ENCODE measurements at places on chromosomes 3 and 15.

GRCh38 chr3:168371846-168372245, 276.1 kb upstream of the GOLIM4 start:
- no peak for DNase-seq

DNA sequence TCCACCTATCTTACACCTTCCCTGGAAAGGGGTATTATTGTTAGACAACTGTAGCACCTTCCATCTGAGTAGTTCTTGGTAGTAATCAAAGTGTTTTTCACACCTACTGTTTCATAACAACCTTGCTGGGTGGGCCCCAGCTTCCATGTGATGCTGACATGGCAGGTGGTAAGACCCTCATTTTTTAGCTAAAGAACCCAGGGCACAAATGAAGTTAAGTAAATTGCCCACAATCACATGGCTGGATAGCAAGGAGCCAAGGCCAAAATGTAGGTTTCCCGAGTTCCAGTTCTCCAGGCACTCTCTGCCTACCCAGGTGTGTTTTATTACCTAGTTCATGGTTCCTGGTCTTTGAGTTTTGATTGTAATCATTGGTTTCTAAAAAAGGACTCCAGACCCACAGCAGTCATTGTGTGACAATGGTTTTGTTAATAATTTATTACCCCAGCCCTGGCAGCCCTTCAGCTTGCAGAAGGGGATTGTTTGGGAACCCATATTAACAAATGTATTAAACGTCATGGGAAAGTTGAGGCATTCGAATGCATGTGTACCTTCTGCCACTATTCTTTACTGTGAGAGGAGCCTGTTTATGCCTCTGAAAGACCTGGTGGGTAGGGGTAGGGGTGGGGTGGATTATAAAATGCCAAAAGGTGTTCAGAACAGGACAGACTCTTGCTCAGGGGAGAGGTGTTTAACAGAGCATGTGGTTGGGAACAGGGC, 222.2 kb upstream of the BHLHE40 start:
- no peak for DNase-seq

GRCh38 chr3:77906102-77906709, 866.3 kb downstream of the ROBO2 start:
- no peak for DNase-seq

- no peak for DNase-seq
Measured at GRCh38 chr3:50255251-50255615, 13.7 kb upstream of the SEMA3B start.

DNA sequence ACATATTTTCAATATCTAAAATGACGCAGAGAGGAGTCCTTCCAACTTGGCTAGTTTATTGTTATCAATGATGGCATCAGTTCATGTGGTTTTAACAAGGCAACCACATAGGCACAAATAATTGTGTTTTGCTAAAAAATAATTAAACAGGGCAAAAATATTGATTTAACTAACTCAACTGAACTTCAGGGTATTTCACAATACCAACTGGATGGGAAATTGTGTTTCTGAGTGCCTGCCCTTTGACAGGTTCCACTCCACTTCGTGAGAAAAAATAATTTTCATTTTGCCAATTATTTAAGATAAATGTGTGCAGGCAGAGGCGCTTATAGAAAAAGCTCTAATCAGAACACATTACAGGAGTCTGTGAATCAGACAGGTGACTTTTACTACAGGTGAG, 689.3 kb upstream of the CCDC54 start:
- no peak for DNase-seq

DNA sequence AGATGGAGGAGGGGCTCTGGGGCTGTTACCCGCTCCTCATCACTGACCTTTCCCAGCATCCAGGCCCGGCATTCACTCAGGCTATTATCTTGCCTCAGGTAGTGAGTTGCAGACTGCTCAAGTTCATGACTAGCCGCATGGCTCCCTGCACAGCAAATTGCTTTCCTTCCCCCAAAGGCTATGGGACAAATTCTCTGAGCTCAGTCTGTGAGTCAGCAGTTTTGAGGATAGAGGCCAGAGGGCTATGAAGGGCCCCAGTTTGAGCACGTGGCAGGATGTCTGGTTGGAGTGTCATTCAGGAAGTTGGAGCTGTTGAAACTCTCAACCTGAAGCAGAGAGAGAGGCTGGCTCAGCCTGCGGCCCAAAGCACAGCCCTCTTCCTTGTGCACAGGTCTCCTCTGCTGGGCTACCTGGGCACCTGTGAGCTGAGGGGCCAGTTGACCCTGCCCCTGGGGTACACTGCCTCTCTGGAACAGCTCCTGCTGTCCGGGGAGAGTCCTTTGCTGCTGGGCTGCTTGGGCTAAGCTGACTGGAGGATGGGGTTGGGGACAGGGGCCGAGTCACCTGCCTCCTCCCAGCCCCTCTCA, 7.9 kb downstream of the FAH start:
- DNase-seq = no peak

DNA sequence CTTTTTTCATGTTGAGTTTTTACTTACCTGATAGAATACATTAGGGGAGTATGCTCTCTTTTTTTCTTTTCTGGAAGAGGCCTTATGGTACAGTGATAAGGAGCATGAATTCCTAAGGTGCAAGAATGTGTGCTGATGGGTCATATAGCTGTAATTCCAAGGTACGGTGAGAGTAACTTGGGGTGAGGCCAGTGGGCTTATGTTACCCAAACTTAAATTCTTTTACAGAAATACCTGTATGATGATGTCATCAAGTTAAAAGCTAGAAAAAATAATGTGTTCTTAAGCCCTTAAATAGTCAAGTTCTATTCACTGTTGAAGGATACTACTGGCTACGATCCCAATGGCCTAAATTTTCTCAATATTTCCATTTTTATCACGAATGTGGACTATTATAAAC, 111.2 kb downstream of the GMPS start:
- no peak for DNase-seq
